ENCODE measurements at places on chromosomes 1 and 21.

GRCh38 chr21:37164742-37165141 lies 91.7 kb downstream of the TTC3 start:
- DNase-seq, result no peak

- DNase-seq, result no peak
Observed at GRCh38 chr21:34204481-34205439, 131.4 kb downstream of the MRPS6 start.

DNA sequence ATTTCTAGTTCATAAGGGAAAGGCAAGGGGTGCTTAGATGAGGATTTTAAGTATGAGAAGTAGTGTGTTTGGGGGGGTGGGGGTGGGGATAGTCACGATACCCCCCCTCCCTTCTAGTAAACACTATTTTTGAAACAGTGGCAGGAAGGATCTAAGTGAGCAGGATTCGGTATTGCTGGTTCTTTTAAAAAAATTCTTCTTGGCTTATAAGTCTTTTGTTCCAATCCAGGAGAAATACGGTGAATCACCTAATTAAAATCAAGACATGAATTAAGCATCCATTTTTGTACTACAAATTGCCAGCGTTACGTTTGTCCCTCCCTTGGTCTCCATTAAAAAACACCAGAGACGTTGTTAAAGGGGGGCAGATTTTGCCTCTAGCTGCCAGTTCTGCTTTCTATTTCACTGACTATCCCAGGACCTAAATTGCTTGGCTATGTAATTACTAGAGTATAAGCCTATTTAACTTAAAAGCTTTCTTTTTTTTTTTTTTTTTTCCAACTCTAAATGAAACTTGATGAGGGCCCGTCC lies 911 bp downstream of the LMO4 start:
- peak; percentile 43 for DNase-seq

DNA sequence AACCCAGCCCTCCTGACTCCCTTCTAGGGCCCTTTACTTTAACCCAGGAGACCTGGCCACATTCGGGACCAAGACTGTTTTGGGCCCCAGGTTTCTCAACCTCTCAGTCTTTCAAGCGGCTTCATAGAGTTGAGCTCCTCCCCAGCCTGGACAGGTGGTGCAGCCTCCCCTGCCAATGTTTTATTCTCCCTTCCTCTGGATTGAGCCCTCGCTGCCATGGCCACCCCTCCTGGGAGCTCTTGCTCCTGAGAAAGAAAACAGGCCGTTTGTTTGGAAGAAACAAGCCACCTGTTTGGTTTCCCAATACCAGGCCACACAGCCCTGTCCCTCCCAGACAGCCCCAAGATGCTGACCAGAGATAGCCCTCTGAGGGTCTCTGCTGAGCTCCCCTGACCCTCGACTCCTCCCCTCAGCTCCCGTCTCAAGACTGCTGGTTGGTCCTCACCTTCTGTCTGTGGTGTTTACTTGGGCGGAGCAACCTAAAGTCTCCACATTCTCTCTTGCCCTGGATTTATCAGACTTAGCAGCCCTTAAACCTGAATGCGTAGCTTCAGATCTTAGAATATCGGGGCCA lies 3.3 kb downstream of the TMEM51 start:
- no peak for DNase-seq

- no peak for DNase-seq
Observed at GRCh38 chr1:196400478-196401451, 207.5 kb downstream of the KCNT2 start.

DNA sequence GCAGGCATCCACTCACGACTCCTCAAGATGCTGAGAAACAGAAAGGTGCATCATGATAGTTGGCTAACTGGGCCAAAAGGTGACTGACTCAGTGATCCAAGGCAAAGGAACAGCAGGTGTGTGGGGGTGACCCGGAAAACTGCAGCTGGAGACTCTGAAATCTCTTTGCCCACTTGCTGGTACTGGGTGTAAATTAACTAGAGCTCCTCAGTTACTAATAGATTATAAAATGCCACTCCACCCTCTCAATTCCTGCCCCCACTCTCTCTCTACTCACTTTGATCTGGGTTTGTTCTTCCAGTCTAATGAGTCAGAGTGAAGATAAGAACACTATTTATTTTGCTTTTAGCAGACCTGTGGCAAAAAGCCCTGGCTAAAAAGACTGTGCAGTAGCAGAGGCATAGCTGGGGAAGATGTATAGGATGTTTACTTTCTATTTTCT lies 7.2 kb upstream of the PIGC start:
- DNase-seq, result no peak

GRCh38 chr1:92916899-92917298 lies 44.4 kb downstream of the DIPK1A start:
- DNase-seq, result no peak

- no peak for DNase-seq
Observed at GRCh38 chr1:15346346-15347030, 63.2 kb upstream of the EFHD2 start.

GRCh38 chr1:241325456-241325855 lies 31.5 kb downstream of the RGS7 start:
- DNase-seq, result no peak

GRCh38 chr1:51518033-51518585 lies 957 bp downstream of the EPS15 start:
- peak; percentile 75 for DNase-seq

DNA sequence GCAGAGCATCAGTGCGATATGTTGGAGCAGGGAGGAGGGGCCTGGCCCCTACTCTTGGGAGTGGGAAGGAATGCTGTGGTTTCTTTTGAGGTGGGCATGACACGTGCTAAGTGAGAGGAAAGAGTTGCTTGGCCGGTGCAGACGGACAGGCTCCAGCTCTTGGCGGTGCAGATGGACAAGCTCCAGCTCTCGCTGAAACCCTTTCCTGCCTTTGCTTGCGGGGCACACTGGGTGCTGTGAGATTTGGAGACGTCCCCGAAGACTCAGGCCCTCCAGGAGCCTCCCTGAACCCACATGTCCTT lies 15.9 kb downstream of the PDXK start:
- DNase-seq, result no peak

DNA sequence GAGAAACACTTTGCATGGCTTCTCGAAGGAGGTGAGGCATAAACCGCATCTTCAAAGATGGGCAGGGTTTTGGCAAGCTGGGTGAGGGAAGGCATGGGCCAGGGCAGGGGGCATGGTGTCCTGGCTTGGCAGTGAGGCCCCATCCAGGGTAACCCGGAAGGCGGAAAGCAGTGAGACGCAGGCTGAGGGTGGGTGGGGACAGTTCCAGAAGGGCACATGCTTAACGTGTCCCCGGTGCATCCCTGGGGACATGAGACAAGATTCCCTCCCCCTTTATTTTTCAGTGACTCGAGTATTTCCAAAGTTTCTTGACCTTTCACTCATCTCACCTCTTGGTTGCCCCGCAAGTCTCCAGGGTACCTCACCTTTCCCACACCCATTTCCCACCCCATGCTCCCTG lies 122.8 kb upstream of the SLC25A33 start:
- no peak for DNase-seq

GRCh38 chr1:25583519-25584370 lies 32.8 kb upstream of the MAN1C1 start:
- DNase-seq, result no peak

DNA sequence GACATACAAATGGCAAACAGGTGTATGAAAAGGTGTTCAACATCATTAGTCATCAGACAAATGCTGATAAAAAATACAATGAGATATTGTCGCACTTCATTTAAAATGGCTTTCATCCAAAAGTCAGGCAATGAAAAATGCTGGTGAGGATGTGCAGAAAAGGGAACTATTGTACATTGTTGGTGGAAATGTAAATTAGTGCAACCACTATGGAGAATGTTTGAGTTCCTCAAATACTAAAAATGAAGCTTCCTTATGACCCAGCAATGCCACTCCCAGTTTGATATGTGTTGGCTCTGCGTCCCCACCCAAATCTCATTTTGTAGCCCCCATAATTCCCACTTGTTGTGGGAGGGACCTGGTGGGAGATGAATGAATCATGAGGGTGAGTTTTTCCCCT lies 309.7 kb upstream of the ZRANB2 start:
- DNase-seq, result no peak

GRCh38 chr1:81484284-81484683 lies 316.4 kb upstream of the ADGRL2 start:
- no peak for DNase-seq

GRCh38 chr1:154801234-154802011 lies 68.7 kb downstream of the KCNN3 start:
- DNase-seq, result no peak

DNA sequence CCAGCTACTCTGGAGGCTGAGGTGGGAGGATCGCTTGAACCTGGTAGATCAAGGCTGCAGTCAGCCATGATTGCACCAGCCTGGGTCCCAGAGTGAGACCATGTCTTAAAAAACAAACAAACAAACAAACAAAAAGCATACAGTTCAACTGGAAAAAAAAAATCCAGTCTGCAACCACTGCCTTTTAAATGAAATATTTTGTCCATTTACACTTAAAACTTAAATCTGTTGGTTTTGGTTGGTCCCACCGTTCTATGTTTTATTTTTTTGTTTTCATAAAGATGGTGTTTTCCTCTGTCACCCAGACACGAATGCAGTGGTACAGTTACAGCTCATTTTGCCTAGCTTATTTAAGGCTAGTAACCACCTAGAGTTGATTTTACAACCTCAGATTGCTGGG lies 9.8 kb downstream of the FALEC start:
- DNase-seq, result no peak

GRCh38 chr1:6954591-6954990 lies 169.3 kb downstream of the CAMTA1 start:
- DNase-seq, result no peak

- DNase-seq, result no peak
Observed at GRCh38 chr1:2318314-2319278, 72.8 kb downstream of the MORN1 start.

DNA sequence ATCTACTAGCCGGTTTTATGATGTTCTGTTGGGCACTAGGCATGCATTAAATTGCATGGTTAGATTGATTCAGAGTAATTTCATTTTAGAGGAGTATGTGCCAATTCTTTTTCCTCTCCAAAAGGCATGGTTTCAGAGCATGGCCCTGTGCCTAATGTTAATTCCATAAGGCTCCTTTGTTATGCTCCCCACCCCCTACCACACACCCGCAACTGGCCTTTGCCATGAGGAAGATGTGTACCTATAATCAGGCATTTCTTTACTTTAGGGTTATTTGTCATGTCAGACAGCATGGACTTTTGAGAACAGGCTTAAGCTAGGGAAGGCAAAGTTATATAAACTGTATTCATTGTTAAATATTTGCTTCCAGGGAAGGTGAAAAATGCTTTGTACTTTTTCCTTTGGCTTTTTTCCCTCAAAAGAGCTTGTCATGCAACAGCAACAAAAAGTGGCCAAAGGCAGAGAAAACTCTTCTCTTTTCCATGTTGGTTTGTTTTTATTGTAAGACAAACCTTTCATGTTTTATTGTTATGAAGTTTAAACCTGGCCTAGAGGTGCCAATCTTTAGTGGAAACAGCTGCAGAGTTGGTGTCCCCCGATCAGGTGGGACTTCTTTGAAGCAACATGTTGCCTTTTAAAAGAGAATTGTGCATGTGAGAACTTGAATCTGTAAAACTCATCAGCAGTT lies 24.3 kb upstream of the NBL1 start:
- DNase-seq, result no peak

DNA sequence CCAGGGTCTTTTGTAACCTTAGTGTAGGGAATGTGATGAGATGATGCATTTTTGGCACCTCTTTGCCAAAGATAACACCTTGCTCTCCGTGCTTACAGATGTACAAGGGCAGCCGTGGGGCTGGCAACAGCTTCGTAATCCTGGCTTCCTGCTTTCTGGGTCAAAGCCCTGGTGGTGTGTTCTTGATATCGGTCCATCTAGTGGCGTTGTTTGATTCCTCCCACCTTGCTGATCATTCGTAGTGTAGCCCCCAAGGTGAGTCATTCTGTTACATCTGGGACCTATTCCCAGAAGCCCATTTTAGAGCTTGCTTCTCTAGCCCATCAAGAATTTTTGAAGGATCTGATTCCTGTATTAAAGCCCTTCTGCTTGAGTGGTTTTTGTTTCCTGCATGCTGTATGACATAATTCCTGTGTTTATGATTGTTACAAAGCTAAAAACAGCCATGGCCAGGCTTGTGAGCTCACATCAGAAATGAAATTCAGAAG lies 7.0 kb upstream of the CCT8 start:
- peak; percentile 56 for DNase-seq

- no peak for DNase-seq
Observed at GRCh38 chr1:86972262-86972661, 57.8 kb downstream of the HS2ST1 start.

- no peak for DNase-seq
Observed at GRCh38 chr1:162498496-162498810, 835 bp downstream of the UHMK1 start.

DNA sequence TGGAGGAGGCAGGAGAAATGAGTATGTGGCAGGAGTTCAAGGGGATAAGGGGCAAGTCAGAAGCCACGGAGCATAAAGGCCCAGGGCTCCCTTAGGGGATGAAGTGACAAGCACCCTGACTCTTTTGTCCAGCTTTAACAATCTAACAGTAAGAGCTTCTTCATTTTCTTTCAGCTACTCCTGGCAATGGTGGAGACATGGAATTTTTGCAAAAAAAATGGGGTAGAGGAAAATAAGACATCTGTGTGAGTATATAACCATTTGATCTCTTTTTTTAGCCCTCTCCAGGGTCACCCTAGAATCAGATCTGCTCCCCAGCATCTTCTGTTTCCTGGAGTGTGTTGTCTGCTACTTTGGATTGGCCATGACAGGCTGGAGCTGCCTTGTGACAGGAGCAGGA lies 47.1 kb downstream of the ZNF697 start:
- no peak for DNase-seq

DNA sequence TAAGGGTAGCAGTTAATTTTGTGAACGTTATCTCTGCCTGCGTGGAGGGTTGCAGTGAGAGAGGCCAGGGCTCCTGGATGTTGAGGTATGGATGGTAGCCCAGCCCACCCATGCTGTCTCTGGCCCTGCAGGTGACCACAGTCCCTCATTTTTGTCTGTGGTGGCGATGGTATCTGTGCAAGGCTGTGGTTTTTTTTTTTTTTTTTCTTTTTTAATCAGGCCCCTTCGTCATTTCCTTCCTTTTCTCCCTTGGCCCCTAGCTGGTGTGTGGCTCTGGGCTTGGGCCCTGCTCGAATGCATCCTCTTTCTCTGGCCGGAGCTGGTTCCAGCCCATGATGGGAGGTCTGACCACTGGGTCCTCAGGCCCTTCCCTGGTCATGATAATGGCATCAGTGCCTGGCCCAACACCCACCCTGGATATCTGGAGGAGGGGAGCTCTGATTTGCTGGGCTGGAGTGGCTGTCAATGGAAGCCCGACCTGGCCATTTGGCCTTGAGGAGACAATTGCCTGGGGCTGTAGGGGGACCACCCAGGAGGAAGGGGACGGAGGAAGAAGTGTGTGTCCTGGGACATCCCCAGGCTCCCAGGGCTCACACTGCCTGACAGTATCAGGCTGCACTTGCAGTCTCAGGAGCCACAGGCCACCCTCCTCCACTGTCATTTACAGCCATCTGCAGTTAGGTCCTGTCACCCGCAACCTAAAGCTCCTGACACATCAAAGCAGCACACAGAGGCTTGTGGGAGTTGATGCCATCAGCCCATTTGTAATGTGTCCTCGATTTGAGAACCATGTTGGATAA lies 8.1 kb upstream of the RNF187 start:
- peak; percentile 30 for DNase-seq
